ENCODE measurements at places on chromosomes 16 and 17. TPM values are rescaled to one million over a fixed set of nuclear protein-coding genes. Genes with fewer than 3 reads are reported as not detected.

The LRRC37A3 gene
- total RNA-seq = 5.8 TPM

The GP1BA gene
- 0.33 TPM for total RNA-seq

The HOXB1 gene
- total RNA-seq = not detected

The FN3K gene
- 4.3 TPM for total RNA-seq

DNA sequence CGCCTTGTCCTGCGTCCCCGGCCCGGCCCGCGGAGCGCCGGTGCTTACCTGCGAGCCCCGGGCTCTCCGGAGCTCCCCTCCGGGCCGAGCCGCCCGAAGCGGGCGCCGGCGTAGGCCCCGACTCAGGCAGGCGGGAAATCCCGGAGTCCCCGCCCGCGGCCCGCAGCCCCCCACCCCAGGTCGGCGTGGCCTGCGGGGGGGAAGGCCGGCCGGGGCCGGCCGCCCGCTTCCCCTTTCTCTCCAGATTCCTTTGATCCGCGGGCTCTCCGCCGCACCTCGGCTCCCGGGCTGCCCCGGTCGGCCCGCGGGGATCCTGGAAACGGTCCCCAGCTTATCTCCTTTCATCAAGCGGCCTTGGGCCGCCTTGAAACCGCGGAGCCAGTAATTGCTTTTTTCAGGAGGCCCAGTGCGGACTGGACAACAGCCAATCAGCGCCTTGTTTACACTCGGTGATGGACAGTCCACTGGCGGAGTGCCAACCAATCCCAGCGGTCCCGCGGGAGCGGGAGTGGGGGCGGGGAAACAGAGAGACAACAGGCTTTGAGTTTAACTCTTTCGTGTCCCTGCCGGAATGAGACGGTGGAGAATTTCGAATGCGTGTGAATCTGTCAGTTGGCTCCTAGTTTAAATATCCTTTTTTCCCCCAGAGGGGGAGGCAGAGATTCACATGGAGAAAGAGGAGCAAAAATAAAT is 1.4 kb upstream of the BAHCC1 start:
- no peaks in the 10 kb centered on the region for H3K27me3 ChIP-seq
- peak; percentile 100 for DNase-seq
- H3K4me1 ChIP-seq = peaks cover 43% of the 10 kb centered on the region
- peak overlapping the region; percentile 100 for H3K27ac ChIP-seq
- H3K36me3 ChIP-seq = no peaks in the 10 kb centered on the region

DNA sequence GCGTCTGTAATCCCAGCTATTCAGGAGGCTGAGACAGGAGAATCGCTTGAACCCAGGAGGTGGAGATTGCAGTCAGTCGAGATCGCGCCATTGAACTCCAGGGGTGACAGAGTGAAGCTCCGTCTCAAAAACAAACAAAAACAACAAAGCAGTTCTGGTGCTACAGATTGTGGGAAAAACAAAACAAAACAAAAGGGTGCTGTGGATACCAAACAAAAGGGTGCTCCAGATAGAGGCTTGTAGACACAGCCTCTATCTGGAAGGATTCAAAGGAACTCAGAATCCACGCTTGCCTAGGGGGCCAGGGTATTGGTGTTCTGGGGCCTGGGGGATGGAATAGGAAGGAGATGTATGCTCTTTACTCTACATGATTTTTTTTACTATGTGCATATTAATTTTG is 2.5 kb downstream of the MYLK3 start:
- no peaks in the 10 kb centered on the region for H3K4me1 ChIP-seq
- no peak for DNase-seq
- no peaks in the 10 kb centered on the region for H3K27me3 ChIP-seq
- no peaks in the 10 kb centered on the region for H3K36me3 ChIP-seq
- H3K4me3 ChIP-seq = no peak overlapping the region

DNA sequence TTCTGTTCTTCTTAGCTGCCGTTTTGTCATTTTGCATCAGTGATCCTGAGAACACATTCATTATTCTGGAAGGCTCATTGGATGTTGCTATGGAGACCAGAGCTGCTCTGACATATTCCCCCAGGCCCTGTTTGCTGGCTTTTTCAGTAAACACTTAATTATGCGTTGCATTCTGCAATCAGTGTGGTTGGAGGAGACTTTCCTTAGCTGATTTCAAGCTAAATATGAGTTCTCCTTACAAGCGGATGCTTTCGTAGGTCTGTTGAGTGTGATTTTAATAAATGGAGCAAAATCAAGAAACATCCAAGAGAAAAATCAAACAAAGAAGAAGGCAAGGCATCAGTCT is 38.2 kb upstream of the NUDT7 start:
- no peaks in the 10 kb centered on the region for H3K27me3 ChIP-seq
- H3K4me3 ChIP-seq = no peak overlapping the region
- H3K4me1 ChIP-seq = no peaks in the 10 kb centered on the region
- no peaks in the 10 kb centered on the region for H3K36me3 ChIP-seq

DNA sequence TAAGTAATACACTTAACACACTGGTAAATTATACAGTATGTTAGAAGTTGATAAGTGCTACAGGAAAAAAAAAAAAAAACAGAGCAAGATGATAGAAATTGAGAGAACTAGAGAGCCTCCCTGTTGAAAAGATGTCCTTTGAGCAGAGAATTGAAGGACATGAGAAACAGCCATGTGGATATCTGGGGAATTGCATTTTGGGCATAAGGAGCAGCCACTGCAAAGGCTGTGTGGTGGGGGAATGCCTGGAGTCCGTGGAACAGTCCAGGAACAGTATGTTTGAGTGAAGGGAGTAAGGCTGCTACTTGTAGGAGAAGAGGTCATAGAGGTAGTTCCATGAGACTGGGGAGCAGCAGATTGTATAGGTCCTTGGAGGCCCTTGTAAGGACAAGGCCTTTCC is 178.4 kb downstream of the FTO start:
- no peak overlapping the region for H3K4me3 ChIP-seq
- H3K4me1 ChIP-seq = no peaks in the 10 kb centered on the region
- no peaks in the 10 kb centered on the region for H3K27me3 ChIP-seq
- no peak overlapping the region for H3K27ac ChIP-seq
- H3K36me3 ChIP-seq = peaks cover 16% of the 10 kb centered on the region

GRCh38 chr16:80803339-80804055 is 901 bp downstream of the CDYL2 start:
- H3K27ac ChIP-seq = no peak overlapping the region
- no peaks in the 10 kb centered on the region for H3K36me3 ChIP-seq
- H3K4me1 ChIP-seq = peaks cover 9% of the 10 kb centered on the region
- peaks cover 17% of the 10 kb centered on the region for H3K27me3 ChIP-seq

DNA sequence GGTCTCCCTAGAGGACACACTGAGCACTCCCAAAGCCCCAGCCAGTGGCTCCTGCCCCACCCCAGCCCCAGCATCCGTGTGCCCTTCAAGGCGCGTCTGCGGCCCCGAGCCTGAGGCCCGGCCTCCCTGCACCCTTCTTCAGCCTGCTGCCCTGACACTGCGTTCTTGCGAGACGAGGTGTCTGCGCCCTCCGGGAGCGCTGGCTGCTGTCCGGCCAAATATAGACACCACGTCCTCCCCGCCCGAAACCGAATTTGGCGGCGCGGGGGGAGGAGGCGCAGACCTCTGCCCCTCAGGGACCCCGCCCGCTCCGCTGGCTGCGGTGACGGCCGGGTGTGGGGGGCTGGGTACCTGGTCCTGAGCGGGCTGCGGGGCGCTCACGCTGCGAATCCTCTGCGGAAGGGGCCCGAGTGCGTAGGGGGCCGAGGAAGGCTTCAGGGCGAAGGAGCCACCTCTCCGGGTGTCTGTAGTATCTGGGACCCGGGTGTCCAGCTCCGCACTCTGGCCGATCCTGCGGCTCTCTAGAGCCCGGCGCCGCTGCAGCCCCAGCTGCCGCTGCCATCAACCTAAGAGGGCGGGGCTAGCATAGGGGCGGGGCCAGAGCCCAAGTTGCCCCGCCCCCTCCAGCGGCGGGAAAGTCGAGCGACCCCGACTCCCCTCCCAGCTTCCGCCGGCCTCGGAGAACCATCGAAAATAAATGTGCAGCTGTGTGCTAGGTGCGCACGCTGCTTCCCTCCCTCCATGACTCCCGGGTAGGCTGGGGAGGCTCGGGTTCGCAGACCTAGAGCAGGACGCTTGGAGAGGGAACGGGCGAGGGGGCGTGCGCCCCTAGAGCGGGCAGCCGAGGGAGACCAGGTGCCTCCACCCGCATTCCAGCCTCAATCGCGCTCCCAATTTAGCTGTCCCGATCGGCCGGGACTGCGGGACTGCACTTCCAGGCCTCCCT is at the start of gene CORO6:
TSS of gene CORO6 (minus strand) at position 576 of the 946 bp plus-strand sequence. CDS start 1,491 bp downstream, outside the sequence.
- no peaks in the 10 kb centered on the region for H3K36me3 ChIP-seq
- DNase-seq = no peak
- H3K4me1 ChIP-seq = peaks cover 71% of the 10 kb centered on the region
- no peaks in the 10 kb centered on the region for H3K27me3 ChIP-seq

DNA sequence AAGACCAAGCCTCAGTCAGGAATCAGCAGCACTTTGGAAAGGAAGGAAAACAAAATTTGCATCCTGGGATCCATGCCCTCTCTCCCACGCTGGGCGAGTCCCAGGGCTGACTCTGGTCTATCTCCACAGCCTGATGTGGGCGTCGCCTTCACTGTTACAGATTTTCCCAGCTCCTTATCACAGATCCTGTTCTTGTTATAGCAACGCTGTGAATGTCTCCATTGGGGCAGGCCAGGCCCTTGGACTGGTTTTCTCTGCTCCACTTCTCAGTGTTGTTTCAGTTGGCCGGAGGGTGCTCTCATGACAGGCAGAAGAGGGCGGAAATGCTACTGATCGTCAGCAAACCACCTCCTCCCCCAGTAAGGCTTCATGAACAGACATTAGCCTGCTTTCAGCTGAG is 127.9 kb upstream of the CDH11 start:
- H3K27ac ChIP-seq = no peak overlapping the region
- no peak overlapping the region for H3K4me3 ChIP-seq
- no peaks in the 10 kb centered on the region for H3K4me1 ChIP-seq

DNA sequence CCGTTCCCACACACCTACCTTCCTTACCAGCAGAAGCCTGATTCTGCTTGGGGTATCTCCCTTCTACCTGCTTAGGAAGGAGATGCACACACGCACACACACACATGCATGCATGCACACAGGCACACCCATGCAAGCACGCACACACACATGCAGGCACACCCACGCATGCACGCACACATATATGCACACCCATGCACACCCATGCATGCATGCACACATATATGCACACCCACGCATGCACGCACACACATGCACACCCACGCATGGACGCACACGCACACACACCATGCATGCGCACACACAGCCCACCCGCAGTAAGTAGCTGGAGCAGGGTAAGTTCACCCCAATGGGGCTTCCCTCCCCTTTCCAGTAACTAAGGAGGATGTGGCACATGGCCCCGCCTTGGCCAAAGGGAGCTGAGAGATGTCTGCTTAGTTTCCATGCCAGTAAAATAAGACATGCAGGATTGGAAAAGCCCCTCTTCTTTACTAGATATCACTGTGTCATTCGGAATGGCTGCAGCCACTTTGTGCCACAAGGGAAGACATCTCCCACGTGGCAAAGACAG is 33.7 kb downstream of the ADCY9 start:
- no peaks in the 10 kb centered on the region for H3K27me3 ChIP-seq
- H3K36me3 ChIP-seq = no peaks in the 10 kb centered on the region
- no peak overlapping the region for H3K27ac ChIP-seq
- H3K4me3 ChIP-seq = no peak overlapping the region
